CD14-positive monocyte (primary cell): ENCODE measurements at places on chromosomes 7 and 10. TPM values are rescaled to one million over a fixed set of nuclear protein-coding genes. Genes with fewer than 3 reads are reported as not detected.

GRCh38 chr10:92727550-92727949 lies 37.8 kb downstream of the HHEX start:
- no peak for DNase-seq

DNA sequence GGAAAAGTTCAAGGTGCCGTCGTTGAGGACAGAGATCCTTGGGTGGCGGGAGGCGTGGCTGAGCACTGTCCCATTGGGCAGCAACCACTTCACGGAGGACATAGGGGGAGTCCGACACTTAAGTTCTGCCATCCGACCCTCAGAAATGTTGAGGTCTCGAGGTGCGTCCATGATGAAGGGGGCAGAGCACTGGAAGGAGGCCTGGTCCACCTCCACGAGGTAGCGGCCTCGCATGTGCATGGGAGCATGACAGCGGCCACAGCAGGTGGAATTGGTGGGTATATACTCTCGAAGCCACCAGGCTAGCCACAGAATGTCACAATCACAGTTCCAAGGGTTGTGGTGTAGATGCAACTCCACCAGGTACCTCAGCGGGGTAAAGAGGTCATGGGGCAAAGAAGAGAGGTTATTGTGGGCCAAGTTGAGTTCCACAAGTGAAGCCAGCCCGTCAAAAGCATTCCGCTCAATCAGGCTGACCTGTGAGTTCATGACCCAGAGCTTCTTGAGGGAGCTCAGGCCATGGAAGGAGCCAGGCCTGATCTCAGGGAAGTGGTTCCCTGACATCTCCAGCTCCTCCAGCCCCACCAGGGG lies 1.7 kb downstream of the LRRC4 start:
- DNase-seq, result no peak

GRCh38 chr7:32256376-32256775 lies 186.2 kb upstream of the PDE1C start:
- DNase-seq, result no peak

DNA sequence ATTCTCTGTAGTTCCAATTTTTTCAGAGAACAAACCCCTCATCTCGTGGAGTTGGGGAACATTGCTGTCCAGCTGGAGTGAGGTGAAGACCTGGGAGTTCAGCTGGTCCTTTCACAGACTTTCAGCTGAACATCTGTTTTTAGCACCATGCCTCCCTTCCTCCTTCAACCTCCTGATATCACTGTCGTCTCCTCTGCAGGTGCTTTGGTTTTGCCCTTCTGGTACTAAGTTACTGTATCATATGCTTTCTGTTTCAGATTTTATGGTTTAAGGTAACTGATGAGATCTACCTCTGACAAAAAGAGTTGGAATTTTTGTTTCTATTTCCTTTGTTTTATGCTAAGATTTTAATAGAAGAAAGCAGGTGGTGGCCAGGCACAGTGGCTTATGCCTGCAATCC lies 102.9 kb downstream of the ZNF438 start:
- no peak for DNase-seq

- peak; percentile 37 for DNase-seq
Measured at GRCh38 chr7:2698581-2699288, 10.7 kb downstream of the AMZ1 start.

DNA sequence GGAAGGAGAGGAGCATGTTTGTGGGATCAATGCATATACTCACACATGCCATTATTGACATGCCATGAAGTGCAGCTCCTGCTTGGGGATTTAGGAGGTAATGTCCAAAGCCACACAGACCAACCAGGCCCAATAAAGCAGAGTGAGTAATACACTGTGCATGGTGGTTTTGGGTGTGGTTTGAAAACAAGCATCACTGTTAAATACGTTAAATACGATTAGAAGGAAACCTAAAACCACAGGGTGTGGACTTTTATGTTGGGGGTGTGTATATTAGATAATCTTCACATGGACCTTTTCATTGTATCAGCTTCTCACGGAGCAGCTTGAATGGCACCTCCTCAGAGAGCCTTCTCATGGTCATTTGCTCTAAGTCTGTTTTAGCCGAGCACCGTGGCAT lies 10.4 kb upstream of the EIF3A start:
- DNase-seq, result peak; percentile 74

DNA sequence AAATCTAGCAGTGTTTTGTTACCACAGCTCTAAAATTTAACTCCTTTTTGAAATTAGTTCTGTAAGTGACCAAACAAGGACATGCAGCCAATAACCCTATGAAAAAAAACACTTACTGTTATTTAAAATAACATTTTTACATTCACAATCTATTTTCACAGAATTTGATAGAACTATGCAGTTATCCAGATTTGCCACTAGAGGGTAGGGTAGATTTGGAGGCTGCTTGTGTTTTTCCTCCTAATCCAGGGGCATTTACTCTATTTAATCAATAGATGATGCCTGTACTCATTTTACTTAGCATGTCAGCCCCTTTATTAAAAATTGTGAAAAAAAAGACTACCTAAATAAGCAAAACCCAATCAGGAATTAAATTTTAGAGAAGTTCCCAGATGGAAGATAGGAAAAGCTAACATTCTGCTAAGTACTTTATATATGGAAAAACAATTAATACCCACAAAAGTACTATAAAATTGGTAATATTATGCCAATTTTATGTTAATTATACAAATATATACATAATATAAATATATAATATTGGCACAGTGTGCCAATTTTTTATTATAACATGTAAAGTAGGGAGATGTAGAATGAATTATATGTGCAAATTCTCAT lies 18.1 kb upstream of the LIPK start:
- DNase-seq, result peak; percentile 3

GRCh38 chr7:135420786-135421185 lies 89.1 kb downstream of the CNOT4 start:
- no peak for DNase-seq

- DNase-seq, result no peak
Measured at GRCh38 chr7:73448609-73449008, 15.0 kb downstream of the FZD9 start.

- no peak for DNase-seq
Measured at GRCh38 chr7:152756116-152756515, 3.4 kb upstream of the ACTR3B start.

DNA sequence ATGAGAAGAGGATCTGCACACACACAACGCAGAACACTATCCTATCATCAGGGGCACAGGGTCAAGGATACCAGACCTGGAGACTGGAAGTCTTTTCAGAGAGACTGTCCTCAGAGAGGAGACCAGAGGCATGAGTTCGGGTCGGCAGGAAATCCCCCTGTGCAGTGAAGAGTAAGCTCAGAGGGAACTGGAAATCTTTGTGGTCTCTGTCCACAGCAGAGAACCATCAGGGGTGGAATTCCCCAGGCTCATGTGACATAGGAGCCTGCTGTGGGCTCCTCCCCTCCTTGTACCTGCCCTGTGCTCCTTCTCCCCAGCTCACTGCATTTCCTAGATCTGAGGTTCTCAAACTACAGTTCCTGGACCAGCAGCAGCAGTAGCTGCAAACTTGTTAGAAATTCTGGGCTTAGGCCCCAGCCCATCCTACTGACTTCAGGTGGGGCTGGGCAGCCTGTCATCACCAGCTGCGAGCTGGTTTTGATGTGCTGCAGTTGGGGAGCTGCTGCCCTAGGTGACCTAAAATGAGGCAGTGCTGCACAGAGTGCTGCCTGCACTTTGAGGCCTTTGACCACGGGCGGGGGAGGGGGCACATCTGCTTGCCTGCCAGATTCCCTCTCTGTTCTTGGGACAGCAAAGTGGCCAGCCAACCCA lies 2.4 kb downstream of the ZMIZ2 start:
- peak; percentile 89 for DNase-seq

- no peak for DNase-seq
Measured at GRCh38 chr10:13239923-13240322, 5.7 kb upstream of the UCMA start.

DNA sequence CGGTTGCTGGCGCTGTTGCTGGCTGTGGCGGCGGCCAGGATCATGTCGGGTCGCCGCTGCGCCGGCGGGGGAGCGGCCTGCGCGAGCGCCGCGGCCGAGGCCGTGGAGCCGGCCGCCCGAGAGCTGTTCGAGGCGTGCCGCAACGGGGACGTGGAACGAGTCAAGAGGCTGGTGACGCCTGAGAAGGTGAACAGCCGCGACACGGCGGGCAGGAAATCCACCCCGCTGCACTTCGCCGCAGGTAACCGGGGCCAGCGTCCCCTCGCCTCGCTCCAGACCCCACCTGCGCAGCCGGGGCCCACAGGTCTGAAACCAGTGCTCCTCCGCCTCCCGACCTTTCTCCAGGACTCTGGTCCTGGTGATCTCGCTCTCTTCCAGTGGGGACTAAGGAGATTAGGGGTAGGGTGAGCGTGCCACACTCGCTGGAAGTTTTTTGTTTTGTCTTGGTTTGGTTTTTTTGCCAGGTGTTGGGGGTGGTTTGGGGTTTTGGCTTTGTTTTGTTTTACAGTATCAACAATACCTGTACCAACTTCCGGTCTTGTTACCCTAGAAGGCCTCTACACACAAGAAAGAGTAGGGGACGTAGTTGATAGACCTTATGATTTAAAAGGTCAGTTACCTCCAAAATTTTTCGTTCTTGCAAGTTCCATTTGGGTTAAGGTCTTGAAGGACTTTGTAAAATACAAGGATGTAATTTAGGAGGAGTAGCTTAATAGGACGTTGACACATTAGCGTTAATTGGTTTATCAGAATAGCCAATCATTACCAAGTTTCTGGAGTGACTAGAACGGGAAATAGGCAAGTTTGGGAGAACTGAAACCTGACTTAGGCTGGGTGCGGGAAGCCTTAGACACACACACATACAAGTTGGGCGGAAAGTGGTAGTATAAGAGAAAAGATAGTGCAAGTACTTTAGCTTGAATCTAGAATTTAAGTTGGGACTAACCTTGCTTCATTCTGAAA lies 704 bp downstream of the TNKS2 start:
- peak; percentile 60 for DNase-seq

DNA sequence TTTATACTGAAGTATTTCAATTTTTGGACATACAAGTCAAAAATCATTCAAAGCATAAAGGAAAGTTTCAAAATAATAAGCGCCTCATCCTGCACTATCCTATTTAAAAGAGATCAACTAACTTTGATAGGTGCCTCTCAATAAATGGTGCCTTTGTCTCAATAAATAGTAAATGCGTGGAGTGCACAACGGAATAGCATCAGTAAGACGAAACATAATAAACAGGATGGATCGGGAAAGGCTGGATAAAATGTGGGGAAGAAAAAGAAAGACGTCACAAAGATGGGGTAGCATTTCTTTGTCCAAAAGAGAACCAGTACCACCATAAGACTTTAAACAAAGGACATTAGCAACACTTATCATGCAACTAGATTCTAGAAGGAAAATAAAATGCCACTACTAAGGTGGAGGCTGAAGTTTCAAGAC lies 571 bp upstream of the PRKAR2B start:
- DNase-seq, result no peak

DNA sequence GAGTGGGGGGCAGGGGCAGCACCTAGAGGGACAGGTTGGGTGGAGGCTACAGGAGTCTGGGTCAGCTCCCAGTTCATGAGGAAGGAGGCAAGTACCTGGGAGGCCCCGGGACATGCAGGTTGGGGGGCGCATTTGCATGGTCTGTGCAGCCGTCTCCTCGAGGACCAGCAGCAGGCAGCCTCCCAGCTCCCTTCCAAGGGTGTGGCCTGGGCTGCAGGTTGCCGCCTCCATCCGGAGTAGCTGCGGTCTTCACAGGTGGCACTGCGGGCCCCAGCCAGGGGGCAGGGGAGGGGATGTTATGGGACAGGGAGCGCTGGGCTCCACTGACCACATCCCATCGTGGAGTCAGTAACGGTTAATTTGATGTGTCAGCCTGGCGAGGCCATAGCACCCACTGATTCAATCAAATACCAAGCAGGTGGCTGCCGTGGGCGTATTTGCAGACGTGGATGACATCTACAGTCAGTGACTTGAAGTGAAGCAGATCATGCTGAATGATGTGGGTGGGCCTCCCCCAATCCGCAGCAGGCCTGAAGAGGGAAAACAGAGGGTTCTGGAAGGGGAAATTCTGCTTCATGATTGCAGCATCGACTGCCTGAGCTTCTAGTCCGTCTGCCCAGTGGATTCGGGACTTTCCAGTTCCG lies 81.6 kb downstream of the PRKAG2 start:
- peak; percentile 87 for DNase-seq

DNA sequence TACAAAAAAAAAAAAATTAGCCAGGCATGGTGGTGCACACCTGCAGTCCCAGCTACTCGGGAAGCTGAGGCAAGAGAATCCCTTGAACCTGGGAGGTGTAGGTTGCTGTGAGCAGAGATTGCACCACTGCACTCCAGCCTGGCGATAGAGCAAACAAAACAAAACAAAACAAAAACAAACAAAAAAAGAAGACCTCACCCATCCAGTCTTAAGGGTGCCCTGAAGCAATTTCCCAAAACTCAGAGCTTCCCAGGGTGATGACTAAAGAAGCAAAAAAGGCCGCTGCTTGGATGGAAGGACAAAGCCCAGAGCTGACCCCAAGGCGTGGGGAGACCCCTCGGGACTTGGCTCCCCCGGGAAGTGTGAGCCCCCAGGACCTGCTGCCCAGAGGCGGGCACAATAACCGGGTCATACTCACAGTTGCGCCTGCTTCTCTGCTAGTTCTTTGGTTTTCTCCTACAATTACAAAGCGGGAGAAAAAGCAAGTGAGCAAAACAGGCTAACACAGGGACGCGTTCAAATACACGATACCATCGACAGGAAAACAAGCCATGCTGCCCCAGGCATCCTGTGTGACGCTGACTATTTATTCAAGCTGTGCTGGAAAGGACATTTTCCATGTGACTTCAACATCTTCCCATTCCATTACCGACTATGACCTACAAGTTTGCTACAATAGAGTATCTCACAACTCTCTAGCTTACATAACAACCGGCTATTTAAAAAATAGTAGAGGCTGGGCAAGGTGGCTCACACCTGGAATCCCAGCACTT lies 29.9 kb downstream of the PAPOLB start:
- no peak for DNase-seq

- no peak for DNase-seq
Measured at GRCh38 chr7:27172315-27172774, 1.8 kb downstream of the HOXA10 start.

DNA sequence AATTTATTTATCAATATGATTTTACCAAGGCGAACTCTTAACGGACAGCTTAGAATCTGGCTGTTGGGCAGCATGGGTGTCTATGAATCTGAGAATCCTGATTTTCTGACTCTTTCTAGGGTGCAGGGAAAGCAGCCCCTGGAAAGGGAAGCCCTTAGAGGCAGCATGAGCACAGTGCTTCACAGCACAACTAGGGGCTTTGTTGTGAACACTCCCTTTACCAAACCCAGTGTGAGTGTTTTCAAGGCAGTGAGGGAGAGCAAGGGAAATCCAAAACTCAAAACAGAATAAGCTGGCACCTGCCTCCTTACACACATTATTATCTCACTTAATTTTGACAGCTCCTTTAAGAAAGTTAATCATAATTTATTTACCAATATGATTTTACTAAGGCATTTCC lies 116.3 kb upstream of the CSTF2T start:
- DNase-seq, result no peak

- peak; percentile 82 for DNase-seq
Measured at GRCh38 chr10:130136226-130137089, at the start of gene GLRX3. TSS of gene GLRX3 (plus strand) at chr10:130136391. CDS start at chr10:130136421, 30 bp downstream.

- DNase-seq, result no peak
Measured at GRCh38 chr10:69467928-69468750, 16.9 kb downstream of the TSPAN15 start.

The XRCC2 gene
- polyA plus RNA-seq, result not detected

The PKD2L1 gene
- 0.09 and 0.15 TPM in 2 replicates for polyA plus RNA-seq

The CPA2 gene
- not detected in 2 replicates for polyA plus RNA-seq

The TWIST1 gene
- not detected for polyA plus RNA-seq

The AOAH gene
- 349 TPM for polyA plus RNA-seq

The TRIM50 gene
- not detected for polyA plus RNA-seq

The MYL10 gene
- polyA plus RNA-seq, result not detected in 2 replicates

The CCZ1 gene
- 19.5 and 43.8 TPM in 2 replicates for polyA plus RNA-seq

The PNLIPRP3 gene
- polyA plus RNA-seq, result not detected

The DRGX gene
- polyA plus RNA-seq, result not detected

The CLDN3 gene
- polyA plus RNA-seq, result not detected

The OR2A5 gene
- not detected for polyA plus RNA-seq

The ANKRD7 gene
- polyA plus RNA-seq, result not detected

The SHTN1 gene
- polyA plus RNA-seq, result 14.9 TPM

The TAS2R41 gene
- not detected for polyA plus RNA-seq
